ENCODE measurements at places on chromosomes 5 and 9. TPM values are rescaled to one million over a fixed set of nuclear protein-coding genes. Genes with fewer than 3 reads are reported as not detected.
A peak's percentile ranks its signal among the peaks of the same experiment; 100 is the strongest.

- peak overlapping the region; percentile 70 for H3K27ac ChIP-seq
- H3K36me3 ChIP-seq = no peaks in the 10 kb centered on the region
- DNase-seq = peak; percentile 18
- H3K4me1 ChIP-seq = peaks cover 59% of the 10 kb centered on the region
- H3K27me3 ChIP-seq = no peaks in the 10 kb centered on the region
These were observed 11.9 kb downstream of the OTULINL start for GRCh38 chr5:14593326-14594021.

DNA sequence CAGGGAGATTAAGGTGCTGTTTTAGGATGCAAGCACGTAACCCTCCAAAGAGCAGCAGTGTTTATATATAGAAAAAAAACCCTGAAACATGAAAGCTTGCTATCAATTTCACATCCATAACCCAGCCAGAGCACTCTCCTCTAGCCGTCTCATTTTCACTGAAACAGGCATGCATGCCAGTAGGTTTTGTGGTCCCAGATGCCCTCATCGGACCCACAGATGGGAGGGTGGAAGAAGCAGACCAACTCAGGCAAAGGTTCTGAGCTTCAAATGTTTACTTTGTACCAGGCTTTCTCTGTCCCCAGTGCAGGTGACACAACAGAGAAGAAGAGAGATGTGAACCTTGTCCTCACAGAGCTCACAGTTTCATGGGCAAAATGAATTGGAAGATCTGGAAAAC, 127.4 kb upstream of the ATP10B start:
- no peaks in the 10 kb centered on the region for H3K27me3 ChIP-seq
- DNase-seq = no peak
- no peaks in the 10 kb centered on the region for H3K4me1 ChIP-seq
- no peak overlapping the region for H3K4me3 ChIP-seq

DNA sequence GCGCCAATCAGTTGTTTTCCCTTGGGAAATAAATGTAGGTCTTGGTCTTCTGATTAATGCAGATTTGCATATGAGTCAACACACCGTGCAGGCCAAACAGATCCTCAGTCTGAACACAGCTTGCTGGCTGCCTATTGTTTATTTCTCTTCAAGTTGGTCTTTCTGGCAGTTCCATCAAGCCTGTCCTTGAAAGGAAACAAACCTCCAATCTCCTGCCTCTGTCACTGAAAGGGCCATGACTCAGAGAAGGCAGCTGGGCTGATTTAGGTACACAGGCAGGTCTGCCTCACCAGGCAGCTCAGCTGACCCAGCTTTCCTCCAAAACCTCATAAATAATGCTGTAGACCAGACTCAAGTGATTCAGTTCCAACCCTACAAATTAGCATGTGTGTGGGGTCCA, 175.9 kb downstream of the MAN2A1 start:
- H3K27me3 ChIP-seq = no peaks in the 10 kb centered on the region
- H3K4me3 ChIP-seq = no peak overlapping the region
- no peak overlapping the region for H3K27ac ChIP-seq
- peaks cover 5% of the 10 kb centered on the region for H3K4me1 ChIP-seq
- H3K36me3 ChIP-seq = no peaks in the 10 kb centered on the region
- no peak for DNase-seq

GRCh38 chr5:135441350-135441831, 5.8 kb downstream of the DCANP1 start:
- no peaks in the 10 kb centered on the region for H3K36me3 ChIP-seq
- no peaks in the 10 kb centered on the region for H3K27me3 ChIP-seq
- H3K4me3 ChIP-seq = no peak overlapping the region
- no peak for DNase-seq
- H3K27ac ChIP-seq = no peak overlapping the region

GRCh38 chr9:12702160-12702758, 9.1 kb downstream of the TYRP1 start:
- no peak overlapping the region for H3K4me3 ChIP-seq
- no peaks in the 10 kb centered on the region for H3K4me1 ChIP-seq
- H3K36me3 ChIP-seq = no peaks in the 10 kb centered on the region

The SLCO6A1 gene
- total RNA-seq = not detected

The DDX4 gene
- total RNA-seq = not detected

- H3K4me3 ChIP-seq = peak overlapping the region; percentile 87
- H3K27ac ChIP-seq = peak overlapping the region; percentile 85
These were observed 832 bp downstream of the LMBRD2 start for GRCh38 chr5:36150676-36151433.

DNA sequence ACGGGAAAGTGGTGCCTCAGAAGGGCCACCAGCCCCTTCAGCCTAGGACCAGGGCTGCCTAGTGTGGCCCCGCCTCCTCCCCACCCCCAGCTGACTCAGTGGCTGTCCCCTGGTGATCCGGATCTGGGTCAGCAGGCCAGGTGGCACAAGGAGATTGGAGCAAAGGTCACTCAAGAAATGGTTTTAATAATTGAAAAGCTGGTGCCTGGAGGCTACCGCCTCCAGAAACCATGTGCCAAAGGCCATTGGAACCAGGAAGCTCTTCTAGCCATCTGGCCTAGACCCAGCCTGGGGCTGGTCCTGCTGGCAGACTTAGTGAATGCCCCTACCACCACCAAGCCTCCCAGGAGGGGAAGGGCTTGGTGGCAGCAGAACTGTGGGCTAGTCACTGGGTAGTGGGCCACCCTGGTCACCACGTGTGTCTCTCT, 1.5 kb downstream of the ST6GALNAC4 start:
- no peaks in the 10 kb centered on the region for H3K27me3 ChIP-seq
- peak overlapping the region; percentile 81 for H3K27ac ChIP-seq
- H3K36me3 ChIP-seq = no peaks in the 10 kb centered on the region
- peak overlapping the region; percentile 19 for H3K4me3 ChIP-seq

The C9orf50 gene
- total RNA-seq = not detected

The ZBED3 gene
- total RNA-seq = 0.56 TPM

The FBLL1 gene
- not detected for total RNA-seq

The TIMD4 gene
- 29.2 TPM for total RNA-seq

The PCDHB10 gene
- not detected for total RNA-seq

DNA sequence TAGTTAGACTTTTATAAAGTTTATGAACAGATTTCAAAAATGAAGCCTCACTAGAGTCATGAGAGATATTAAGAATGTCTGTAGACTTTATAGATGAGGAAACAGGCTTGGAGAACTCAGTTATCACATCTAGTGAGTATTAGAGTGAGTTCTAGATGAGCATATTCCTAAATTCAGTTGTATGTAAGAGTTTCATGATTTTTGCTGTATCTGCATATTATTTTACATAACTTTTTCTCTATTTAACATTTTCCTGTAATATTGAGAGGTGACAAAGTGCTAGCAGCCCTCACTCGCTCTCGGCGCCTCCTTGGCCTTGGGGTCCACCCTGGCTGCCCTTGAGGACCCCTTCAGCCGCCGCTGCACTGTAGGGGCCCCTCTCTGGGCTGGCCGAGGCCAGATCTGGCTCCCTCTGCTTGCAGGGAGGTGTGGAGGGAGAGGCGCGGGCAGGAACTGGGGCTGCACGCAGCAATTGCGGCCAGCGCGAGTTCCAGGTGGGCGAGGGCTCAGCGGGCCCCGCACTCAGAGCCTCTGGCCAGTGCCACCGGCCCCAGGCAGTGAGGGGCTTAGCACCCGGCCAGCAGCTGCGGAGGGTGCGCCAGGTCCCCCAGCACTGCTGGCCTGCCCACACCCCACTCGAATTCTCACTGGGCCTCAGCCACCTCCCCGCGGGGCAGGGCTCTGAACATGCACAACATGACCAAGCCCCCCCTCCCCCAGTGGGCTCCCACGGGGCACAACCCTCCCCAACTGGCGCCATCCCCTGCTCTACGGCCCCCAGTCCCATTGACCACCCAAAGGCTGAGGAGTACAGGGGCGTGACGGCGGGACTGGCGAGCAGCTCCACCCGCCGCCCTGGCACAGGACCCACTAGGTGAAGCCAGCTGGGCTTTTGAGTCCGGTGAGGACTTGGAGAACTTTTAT, 182.1 kb downstream of the TLE1 start:
- H3K4me1 ChIP-seq = no peaks in the 10 kb centered on the region
- no peak for DNase-seq
- H3K27ac ChIP-seq = no peak overlapping the region
- no peak overlapping the region for H3K4me3 ChIP-seq

DNA sequence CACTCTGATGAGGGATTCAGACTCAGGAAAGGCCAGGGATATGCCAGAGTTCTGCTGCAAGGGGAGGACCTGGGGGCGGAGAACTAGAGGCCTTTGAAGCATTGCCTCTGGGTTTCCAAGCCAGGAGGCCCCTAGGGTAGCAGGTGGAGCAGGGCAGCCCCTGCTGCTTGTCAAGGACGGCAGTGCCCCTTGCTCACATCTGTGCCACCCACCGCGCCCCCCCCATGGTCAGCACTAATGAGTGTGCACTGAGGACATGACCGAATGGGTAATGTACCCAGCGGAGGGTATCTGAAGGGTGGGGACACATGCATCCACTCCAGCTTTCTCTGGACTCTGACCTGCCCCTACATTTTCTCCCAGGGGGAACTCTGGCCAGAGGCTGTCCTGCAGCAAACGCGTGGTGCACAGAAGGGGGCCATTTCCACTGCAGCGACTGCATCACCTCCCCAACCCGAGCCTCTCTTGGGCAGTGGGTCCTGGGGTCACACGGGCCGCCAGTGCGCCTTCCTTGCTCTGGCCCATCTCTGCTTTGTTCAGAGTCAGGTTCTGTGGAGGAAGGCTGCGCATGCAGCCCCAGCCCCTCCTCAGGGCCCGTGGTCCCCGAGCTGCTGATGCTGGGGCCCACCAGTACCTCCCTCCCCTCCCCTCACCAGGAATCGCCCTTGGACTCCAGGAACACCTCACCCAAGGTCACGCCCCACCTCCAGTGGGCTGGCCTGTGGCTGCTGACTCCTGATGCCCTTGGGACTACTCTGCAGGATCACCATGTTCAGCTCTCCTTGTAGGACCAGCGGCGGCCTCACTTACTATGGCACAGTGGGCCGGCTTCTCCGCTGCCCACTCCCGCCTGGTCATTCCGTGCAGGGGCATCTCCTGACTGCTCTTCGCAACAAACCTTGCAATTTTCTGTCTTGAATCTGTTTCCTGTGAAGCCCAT, 31.2 kb downstream of the STC2 start:
- H3K4me1 ChIP-seq = peaks cover 4% of the 10 kb centered on the region
- H3K4me3 ChIP-seq = no peak overlapping the region
- no peak for DNase-seq
- no peak overlapping the region for H3K27ac ChIP-seq
- H3K36me3 ChIP-seq = no peaks in the 10 kb centered on the region

GRCh38 chr9:69571032-69571431, 101.1 kb downstream of the APBA1 start:
- H3K27ac ChIP-seq = no peak overlapping the region
- no peaks in the 10 kb centered on the region for H3K36me3 ChIP-seq

The SUSD3 gene
- total RNA-seq = 62.8 TPM

- no peaks in the 10 kb centered on the region for H3K27me3 ChIP-seq
- no peak overlapping the region for H3K27ac ChIP-seq
- H3K4me1 ChIP-seq = no peaks in the 10 kb centered on the region
- no peak overlapping the region for H3K4me3 ChIP-seq
These were observed 8.2 kb downstream of the SLC45A2 start for GRCh38 chr5:33976307-33976706.

The FABP6 gene
- total RNA-seq = not detected

GRCh38 chr5:120405286-120405864, 58.7 kb upstream of the PRR16 start:
- no peaks in the 10 kb centered on the region for H3K4me1 ChIP-seq
- no peak for DNase-seq
- H3K27ac ChIP-seq = no peak overlapping the region

- H3K36me3 ChIP-seq = no peaks in the 10 kb centered on the region
- H3K27ac ChIP-seq = no peak overlapping the region
- H3K4me1 ChIP-seq = no peaks in the 10 kb centered on the region
- H3K4me3 ChIP-seq = no peak overlapping the region
- H3K27me3 ChIP-seq = no peaks in the 10 kb centered on the region
These were observed 76.5 kb downstream of the COL27A1 start for GRCh38 chr9:114231719-114232449.

DNA sequence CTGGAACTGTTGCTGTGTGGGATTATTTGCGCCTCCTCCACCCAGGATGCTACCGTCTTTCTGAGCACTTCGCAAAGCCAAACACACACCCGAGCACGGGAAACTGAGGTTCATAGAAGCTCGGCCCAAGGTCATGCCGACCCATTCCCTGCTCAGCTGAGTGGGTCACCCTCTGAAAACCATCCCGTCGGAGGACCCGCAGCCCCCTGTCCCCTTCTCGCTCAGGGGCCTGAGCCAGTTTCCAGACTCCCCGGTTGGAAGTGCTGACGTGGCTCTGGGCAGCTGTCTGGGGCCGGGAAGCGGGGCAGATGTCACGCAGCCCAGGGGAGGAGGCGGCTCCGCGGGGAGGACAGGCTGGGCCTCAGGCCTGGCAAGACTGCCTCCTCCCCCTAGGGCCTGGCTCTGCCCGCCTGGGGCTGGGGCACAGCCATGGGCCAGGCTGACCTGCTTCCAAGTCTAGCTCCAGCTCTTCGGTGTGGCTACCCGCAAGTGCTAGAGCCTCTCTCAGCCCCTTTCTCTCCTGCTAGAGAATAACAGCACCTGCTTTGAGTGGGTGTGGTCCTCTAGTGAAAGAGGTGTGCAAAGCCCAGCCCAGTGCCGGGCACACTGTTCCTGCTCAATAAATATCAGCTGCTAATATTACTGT, 9.9 kb upstream of the CXXC5 start:
- no peaks in the 10 kb centered on the region for H3K36me3 ChIP-seq
- no peak overlapping the region for H3K27ac ChIP-seq
- H3K4me3 ChIP-seq = no peak overlapping the region
- no peaks in the 10 kb centered on the region for H3K27me3 ChIP-seq
- H3K4me1 ChIP-seq = peaks cover 27% of the 10 kb centered on the region

DNA sequence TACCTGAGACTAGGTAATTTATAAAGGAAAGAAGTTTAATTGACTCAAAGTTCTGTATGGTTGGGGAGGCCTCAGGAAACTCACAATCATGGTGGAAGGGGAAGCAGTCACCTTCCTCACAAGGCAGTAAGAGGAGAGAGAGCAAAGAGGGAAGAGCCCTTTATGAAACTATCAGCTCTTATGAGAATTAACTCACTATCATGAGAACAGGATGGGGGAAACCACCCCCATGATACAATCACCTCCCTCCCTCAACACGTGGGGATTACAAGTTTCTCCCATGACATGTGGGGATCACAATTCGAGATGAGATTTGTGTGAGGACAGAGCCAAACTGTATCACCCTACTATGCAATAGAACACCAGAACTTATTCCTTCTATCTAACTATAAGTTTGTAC, 27.9 kb downstream of the CD274 start:
- no peaks in the 10 kb centered on the region for H3K27me3 ChIP-seq
- H3K4me3 ChIP-seq = no peak overlapping the region
- no peak for DNase-seq

The SLC6A3 gene
- total RNA-seq = 0.07 TPM

- H3K27ac ChIP-seq = no peak overlapping the region
- no peaks in the 10 kb centered on the region for H3K4me1 ChIP-seq
- no peak for DNase-seq
- H3K36me3 ChIP-seq = peaks cover 4% of the 10 kb centered on the region
These were observed 164.9 kb downstream of the KDM4C start for GRCh38 chr9:6922680-6923079.

The MYOT gene
- total RNA-seq = not detected

The PDE6A gene
- total RNA-seq = not detected

GRCh38 chr9:16627967-16628366, 242.5 kb downstream of the BNC2 start:
- no peaks in the 10 kb centered on the region for H3K36me3 ChIP-seq
- no peak overlapping the region for H3K4me3 ChIP-seq
- no peaks in the 10 kb centered on the region for H3K27me3 ChIP-seq

Measured in naive thymus-derived CD4-positive, alpha-beta T cell (primary cell).